ENCODE measurements at places on chromosomes 2 and 18.

DNA sequence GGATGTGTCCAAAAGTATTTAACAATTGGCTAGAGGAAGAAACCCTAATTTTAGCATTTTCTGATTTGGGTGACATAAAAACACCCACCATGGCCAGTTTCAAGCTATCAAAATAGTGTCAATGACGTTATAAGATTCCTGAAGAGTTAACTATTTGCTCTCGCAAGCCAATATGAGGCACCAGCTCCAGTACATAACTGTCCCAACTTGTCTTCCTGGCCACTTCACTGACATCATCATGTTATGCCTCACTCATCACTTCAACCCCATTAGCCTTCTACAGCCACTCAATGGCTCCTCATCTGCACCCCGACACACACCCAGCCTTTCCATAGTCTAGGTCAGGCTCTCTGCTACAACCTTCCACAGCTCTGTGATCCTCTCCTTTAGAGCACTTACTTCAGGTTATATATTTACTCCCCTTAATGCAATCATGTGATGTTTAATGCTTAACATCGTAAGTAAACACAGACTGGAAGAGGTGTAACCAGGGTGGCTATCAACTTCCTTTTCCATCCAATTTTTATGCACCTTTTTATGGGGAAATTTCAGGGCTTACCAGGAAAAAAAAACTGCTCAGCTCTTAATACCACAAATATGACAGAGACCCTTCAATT is 158.7 kb downstream of the VWC2L start:
- DNase-seq: no peak

GRCh38 chr2:241217320-241218031 is 29.0 kb downstream of the ANO7 start:
- DNase-seq: no peak

- DNase-seq: no peak
Observed at GRCh38 chr18:13983506-13983905, 68.2 kb upstream of the MC2R start.

DNA sequence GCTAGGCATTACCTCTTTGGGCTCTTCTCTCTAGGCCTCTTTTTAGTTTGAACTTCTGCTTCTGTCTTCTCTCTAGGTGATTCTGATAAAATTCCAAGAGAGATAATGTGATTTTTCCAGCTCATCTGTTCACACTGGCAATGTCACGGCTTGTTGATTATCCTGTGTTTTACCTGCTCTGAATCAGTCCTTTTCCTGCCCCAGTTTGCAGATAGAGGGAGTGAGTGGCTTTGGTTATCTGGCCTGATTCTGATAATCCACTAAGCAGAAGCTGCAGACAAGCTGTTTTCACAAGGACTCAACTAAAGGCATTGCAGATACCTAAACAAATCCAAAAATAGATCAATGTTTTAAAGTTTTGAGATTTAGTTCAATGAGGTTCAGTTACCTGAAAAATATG is 111.9 kb downstream of the DCC start:
- no peak for DNase-seq

GRCh38 chr2:75317802-75318201 is 118.5 kb upstream of the TACR1 start:
- DNase-seq: no peak

DNA sequence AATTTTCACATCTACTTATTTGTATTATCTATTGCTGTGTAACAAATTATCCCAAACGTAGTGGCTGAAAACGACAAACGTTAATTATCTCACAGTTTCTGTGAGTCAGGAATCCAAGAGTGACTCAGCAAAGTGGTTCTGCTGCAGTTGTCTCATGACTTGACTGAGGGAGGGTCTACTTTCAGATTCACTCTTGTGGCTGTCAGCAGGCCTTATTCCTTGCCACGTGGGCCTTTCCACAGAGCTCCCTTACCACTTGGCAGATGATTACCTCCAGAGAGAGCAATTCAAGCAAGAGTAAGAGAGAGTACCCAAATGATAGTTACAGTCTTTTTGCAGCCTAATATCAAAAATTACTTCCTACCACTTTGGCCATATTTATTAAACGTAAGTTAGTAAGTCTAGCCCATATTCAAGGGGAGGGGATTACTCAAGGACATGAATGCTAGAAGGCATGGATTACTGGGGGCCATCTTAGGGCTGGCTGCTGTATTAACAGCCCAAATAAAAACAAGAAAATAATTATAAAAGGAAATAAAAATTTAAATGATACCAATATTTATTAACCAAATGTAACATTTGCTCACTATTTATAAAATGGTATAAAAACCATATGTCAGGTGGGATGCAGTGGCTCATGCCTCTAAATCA is 48.7 kb upstream of the NBEAL1 start:
- no peak for DNase-seq

DNA sequence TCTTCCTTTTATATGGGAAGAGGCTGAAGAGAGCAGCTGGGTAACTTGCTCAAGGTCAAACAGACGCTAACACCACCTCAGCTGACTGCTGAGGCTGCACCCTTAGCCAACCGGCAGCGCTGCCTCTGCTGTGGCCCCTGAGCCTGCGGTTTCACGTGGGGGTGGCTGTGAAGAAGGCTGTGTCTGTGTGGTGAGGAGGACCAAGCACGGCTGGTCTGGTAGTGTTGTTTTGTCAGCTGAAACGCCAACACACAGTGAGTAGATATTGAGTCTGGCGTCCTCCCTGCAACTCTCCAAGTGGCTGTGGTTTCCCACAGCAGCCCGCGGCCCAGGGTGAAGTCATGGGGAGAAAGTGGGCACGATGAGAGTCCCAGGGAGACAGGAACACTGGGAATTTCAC is 69.6 kb downstream of the THNSL2 start:
- no peak for DNase-seq

GRCh38 chr2:56898986-56899385 is 715.2 kb downstream of the CCDC85A start:
- no peak for DNase-seq

DNA sequence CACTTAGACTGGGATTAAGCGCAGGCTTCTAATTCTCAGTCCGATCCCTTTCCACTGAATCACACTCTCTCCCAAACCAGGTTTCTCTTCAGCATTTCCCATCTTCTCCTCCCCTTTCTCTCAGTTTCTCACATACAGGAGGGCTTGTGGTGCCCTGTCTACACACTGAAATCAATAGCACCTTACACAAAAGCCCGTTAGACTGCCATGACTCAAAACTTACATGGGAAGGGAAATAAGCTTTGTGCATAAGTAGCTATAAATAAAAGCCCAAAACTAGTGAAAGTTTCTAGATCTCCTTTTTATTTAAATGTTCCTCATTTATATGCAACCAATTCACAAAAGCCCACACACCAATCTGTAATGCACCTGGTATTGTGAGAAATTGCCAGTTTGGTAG is 318.4 kb downstream of the TXNL1 start:
- no peak for DNase-seq

GRCh38 chr2:165402162-165402561 is 67.3 kb upstream of the CSRNP3 start:
- no peak for DNase-seq

DNA sequence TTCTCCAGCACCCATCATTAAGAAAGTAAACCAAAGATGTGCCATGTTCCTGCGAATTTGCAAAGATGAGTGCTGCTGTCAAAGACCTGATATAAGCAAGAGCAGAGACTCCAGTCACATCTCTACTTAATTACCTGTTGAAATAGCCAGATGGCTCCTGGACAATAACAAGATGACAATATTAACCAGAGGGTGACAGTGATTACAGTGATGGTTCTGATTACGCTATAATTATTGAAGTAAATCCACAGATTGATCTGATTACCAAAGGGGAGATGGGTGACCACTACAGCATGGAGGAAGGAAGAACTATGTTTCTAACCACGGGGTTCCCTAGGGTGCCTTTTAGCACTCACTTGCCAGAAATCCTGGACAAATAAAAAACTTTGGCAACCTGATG is 36.5 kb upstream of the AFF3 start:
- DNase-seq: no peak

DNA sequence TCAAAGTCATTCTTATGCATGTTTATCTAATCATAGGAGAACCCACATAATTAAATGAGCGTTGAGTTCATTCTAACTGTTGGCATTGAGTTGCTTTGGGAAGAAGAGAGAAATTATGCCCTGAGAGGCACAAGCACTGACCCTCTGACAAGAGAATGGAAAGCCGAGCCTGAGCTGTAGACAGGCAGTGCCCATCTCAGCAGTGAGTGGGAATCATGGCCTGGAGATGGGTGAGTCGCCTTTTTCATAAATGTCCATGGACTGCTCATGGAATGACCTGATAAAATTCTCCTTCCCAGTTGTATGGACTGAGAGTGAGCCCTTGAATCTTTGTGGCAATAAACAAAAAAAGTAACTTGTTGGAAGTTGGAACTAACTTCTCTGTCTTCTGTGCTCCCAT is 21.4 kb upstream of the MYO3B start:
- DNase-seq: no peak

DNA sequence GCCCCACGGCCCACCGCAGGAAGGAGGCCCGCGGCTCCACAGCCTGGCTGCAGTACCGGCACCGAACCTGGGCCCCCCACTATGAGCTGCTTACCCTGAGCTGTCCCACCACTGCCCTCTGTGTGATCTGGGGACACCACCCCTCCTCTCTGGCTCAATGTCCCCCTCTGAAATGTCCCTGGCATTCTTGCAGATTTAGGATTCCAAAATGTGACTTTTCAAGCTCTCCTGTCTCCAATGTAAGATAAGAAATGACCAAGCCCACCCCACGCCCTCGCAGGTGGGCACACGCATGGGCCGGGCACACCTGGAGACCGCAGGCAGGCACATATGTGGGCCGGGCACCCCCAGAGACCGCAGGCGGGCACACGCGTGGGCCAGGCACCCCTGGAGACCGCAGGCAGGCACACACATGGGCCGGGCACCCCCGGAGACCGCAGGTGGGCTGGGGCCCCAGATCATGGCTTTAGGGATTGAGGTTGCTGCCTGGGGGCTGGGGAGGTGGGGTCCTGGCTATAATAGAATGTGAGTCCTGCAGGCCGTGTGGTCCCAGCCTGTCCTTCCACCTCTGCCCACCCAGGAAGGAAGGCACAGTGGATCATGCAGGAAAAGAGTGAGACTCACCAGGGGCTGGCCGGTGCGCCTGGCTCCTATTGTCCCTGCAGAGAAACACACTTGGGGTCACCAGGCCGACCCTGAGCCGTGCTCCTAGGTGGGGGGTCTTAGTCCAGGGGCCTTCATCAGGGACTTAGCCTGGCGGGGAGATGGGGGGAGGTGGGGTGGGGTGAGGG is 7.2 kb downstream of the PDCD1 start:
- DNase-seq: no peak

DNA sequence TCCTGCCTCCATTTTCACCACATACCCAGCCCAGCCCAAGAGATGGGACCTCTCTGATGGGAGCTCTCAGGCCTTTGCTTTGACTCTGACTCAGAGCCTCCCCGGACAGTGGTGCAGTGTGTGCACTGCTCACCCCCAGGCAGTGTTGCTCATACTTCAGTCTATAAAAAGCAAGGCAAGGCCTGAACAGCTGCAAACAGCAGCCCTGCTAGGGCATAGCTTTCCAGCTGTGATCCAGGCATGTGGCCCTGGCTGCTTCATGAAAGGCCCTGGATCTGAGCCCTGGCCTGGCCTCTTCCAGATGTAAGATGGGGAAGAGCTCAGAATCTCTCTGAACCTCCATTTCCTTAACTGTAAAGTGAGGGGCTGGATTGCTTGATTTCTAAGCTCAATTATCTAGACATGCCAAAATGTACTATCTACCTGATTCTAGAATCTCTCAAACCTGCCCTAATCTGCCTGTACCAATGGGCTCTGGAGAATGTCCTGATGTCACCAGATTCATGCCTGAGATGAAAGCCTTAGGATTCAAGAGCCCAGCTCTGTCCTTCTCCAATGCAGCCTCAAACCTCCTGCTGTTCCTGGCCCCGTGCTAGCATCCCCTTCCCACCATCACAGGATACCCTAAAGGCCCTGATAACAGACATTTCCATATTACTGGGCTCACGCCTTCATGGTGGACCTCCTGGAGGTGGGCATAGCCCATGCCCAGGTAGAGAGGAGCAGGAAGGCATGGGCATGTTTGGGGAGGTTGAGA is 206.9 kb downstream of the ARL4C start:
- DNase-seq: no peak

- no peak for DNase-seq
Observed at GRCh38 chr2:241052677-241053360, 49.3 kb downstream of the MTERF4 start.

- DNase-seq: no peak
Observed at GRCh38 chr2:202032846-202033316, 774 bp upstream of the FZD7 start.

DNA sequence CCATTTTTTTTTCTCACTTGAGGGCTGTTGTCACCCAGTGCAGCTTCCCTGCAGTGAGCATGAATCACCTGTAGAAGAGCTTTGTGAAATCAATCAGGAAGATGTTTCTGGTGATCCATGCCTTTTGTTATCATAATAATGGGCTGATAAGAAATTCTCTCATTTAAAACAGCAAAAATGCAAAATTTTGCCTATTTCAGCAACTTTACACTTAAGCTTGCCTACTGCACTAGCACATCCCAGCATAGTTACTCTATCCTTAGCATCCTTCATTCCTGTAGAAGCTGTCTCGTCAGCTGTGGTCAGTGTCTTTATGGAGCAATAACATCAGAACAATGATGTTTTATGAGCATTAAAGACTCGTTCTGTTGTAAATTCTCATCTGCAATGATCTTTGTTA is 178.6 kb upstream of the ZNF804A start:
- DNase-seq: no peak

DNA sequence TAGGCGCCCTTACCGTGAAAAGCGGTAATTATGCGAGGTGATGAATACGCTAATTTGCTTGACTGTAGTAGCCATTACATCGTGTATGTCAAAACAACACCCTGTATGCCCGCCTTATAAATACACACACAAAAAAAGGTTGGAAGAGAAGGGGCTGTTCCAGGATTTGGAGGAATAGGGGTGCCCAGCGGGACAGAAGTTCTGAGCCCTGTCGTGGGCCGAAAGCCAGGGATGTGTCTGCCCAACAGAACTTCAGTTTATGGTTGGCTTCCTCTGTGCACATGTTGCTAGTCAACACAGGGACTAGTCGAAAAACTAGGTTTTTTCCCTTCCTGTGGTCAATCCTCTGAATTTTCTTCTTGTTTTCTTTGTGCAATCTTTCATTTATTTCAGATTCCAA is 182.5 kb downstream of the ACKR3 start:
- DNase-seq: no peak

- DNase-seq: peak; percentile 26
Observed at GRCh38 chr18:74498712-74499627, 2.8 kb downstream of the CNDP2 start.

GRCh38 chr2:85269959-85270358 is 57.8 kb downstream of the TGOLN2 start:
- no peak for DNase-seq

DNA sequence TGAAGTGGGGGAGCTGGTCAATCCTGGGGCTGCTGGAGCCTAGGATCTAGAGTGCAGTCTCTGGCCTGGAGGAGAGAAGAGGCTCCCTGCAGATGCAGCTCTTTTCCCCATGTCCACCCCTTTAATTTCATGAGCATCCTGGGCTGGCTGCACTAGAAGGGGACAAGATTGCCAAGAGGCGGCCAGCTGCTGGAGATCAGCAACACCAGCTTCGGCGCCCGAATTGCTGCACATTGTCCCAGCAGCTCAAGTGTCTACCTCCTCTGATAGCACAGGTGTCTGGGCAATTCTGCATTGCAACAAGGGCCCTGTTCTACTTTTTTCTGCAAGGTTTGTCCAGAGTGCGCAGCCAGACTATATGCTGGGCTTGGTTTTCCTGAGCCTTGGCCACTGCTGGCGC is 125.7 kb downstream of the AGAP1 start:
- DNase-seq: no peak

- DNase-seq: no peak
Observed at GRCh38 chr2:6578416-6578815, 287.3 kb downstream of the CMPK2 start.
